ENCODE measurements at places on chromosomes 4 and X.

- DNase-seq: peak; percentile 75
These were observed 23.5 kb downstream of the TLR10 start for GRCh38 chr4:38759113-38759789.

- no peak for DNase-seq
These were observed 37.1 kb upstream of the ELF2 start for GRCh38 chr4:139214039-139214534.

GRCh38 chr4:154528869-154529268, 21.3 kb downstream of the PLRG1 start:
- DNase-seq: no peak

- DNase-seq: no peak
These were observed 24.0 kb upstream of the GBA3 start for GRCh38 chr4:22668702-22669101.

DNA sequence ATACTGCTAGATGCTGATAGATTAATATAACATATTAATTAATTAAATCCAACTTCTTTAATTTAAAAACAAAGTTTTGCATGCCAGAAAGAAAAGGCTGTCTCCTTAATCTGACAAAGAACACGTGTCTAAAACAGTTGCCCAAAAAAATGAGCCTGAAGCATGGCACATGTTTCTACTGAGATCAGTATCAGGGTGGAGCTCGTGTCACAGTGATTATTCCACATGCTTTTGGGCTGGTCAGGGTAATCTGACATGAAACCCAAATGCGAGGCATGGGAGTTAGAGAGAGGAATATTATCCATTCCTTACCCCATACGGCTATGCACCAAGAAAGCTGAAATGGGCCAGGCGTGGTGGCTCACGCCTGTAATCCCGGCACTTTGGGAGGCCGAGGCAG, 79.4 kb upstream of the ADRA2C start:
- DNase-seq: no peak

DNA sequence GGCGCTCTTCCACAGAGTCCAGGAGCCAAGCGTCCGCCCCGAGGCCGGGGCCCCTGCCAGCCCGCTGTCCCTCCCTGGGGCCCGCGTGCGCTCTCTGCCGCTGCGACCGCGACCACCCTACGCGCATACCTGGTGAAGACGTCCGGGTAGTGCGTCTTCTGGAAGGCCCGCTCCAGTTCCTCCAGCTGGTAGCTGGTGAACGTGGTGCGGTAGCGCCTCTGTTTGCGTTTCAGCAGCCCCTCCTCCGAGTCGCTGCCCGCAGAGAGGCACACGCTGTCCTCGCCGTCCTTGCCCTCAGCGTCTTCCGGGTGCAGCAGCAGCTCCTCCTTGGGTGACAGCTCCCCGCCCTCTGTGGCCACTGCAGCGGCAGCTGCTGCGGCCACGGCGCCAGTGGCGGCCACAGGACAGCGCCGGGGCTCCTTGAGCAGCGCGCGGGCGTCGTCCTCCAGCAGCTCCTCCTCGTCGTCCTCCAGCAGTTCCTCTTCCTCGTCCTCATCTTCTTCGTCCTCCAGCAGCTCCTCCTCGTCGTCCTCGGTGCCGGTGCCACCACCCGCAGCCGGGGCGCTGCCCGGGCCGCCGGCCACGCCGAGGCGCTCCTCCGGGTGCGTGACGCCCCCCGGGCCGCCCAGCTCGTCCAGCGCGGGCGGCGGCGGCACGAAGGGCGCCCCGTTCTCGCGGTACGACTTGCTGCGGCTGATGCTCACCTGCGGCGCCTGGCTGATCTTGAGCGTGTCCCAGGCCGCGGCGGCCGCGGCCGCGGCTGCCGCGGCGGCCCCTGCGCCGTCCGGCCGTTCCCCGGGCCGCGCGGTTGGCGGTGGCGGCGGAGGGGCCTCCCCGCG, 2.8 kb downstream of the ARX start:
- DNase-seq: no peak

GRCh38 chr4:120672558-120673147, 249.9 kb downstream of the PRDM5 start:
- DNase-seq: no peak

GRCh38 chr4:40482985-40483647, 146.5 kb downstream of the RBM47 start:
- no peak for DNase-seq

DNA sequence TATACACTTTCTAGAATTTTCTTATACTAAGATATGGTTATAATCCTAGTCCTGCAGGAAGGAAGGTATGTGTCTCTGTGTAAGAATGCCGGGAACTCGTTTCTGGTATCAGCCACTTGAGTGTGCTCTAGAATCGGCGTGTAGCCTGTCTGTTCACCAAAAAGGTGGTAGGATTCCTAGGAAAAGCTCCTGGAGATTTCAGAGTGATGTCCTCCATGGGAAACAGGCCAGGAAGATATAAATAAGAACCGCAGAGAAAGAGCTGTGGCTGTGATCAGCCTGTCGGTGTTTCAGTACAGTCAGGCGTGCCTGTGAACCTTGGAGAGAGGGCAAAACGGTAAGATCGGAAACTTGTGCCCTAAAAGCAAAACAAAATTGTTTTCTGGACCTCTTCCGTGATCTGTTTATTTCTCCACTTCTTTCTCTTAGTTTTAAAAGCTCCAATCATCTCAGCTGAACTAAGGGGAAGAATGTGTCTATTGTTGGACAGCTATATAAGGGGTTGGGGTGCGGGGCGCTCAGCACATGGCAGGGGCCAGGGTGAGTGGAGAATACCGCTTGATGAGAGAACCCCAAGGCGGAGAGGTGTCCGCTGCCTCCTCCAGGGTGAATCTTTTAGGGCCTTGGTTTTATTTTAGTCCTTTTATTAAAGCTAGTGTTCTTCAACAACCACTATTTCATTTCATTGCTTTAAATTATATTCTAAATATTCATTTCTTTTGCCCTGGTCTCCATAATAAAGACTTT, 303.8 kb upstream of the TENM3 start:
- DNase-seq: no peak

DNA sequence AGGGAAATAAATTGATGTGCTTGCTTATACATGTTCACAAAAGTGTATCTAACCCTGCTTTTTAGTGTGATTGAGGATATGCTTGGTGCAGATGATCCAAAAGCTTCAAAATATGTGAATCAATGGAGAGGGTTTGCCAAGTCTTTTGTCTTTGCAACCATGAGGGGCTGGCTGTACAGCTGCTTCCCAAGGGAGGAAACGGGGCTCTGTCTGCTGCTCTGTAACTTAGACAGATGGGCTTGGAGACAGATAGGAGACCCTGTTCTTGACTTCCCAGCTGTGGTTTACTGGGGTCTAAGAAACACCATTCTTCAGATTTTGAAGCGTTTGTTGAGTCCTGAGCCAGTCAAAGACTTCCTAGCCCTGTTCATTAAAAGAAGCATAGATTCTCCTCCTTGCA, 152.3 kb downstream of the DCLK2 start:
- no peak for DNase-seq

- no peak for DNase-seq
These were observed 408.2 kb downstream of the SMARCA1 start for GRCh38 chrX:129115104-129115503.

DNA sequence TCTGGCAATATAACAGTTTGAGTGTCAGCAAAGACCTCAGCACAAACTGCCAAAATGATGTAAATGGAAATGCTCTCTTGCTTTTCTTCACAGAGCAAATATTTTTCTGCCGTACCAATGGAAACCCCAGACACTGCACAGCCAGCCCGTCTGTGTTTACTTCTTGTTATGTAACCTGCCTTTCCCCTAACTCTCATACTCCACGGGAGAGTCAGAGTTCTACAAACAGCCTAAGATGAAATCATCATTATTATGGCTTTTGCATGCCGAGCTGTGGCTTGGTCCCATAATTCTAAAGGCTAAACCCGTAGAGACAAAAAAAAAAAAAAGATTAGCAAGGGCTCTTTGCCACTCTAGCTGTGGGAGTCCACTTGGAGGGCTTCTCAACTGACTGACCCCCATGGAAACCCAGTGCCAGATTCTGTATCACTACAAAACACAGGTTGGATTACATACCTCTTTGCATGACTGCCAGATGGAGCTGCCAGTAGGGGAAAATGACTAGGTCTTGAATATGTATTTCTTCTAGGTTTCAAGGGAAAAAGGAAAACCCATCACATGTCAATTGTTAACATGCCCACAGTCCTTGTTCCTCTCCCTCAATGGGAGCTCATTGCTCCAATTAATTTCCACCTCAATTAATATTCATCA, 197.2 kb upstream of the CNKSR2 start:
- DNase-seq: no peak

DNA sequence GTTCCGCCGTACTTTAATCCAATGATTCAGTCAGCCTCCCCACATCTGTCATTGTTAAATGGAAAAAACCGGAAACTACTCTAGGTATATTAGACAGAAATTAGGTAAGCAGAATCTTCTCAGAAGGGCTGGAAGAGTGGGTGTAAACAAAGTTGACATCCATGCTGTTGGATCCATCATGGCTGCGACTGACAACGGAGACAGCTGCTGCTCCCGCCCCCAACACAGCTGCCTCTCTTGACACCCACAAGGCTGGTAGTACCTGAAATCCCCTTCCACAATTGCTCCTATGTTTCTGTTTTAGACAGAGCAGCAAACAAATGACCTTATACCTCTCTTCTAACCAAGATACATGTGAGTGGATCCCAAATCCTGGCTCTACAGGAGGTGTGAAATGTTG, 66.6 kb downstream of the RXFP1 start:
- no peak for DNase-seq

- no peak for DNase-seq
These were observed 86.0 kb upstream of the C1QTNF7 start for GRCh38 chr4:15341733-15342300.

DNA sequence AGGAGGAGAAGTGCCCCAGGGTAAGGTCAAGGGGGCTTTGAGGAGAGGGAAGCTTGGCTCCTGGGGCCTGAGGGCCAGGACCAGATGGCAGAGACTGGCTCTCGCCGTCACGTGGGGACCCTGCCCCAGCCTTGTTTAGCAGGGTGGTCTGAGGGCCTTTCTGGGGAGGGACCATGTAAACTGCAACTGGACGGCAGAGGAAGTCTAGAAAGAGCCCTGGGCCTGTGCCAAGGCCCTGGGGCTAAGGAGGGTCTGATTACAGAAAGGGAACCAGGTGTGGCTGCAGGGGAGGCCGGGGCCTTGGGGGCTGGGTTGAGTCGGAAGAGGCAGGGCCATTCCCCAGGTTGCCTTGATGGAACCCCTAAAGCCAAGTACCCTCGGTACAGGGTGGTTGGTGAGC, 1.8 kb upstream of the HGFAC start:
- DNase-seq: no peak

- DNase-seq: peak; percentile 23
These were observed 3.1 kb upstream of the SFRP2 start for GRCh38 chr4:153791746-153792617.

- DNase-seq: no peak
These were observed 1.1 kb upstream of the HPSE start for GRCh38 chr4:83335701-83336100.

DNA sequence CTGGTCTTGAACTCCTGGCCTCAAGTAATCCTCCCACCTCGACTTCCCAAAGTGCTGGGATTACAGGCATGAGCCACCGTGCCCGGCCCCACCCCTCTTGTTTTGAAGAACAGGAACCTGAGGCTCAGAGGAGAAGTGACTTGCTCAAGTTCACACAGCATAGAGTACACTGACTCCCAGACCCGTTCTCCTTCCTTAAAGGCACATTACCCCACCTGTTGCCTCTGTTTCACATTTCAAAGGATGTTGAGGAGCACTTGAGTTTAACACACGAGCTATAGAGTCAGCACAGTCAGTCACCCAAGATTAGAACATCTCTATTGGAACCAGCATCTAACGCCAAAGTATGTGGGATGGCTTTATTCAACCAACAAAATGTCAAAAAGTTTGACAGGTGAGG, 51.1 kb downstream of the RAI2 start:
- DNase-seq: no peak

Measured in CD4-positive, alpha-beta T cell treated with Interleukin-17A for 4 hours (primary cell).